ENCODE measurements at places on chromosomes 4 and X.

DNA sequence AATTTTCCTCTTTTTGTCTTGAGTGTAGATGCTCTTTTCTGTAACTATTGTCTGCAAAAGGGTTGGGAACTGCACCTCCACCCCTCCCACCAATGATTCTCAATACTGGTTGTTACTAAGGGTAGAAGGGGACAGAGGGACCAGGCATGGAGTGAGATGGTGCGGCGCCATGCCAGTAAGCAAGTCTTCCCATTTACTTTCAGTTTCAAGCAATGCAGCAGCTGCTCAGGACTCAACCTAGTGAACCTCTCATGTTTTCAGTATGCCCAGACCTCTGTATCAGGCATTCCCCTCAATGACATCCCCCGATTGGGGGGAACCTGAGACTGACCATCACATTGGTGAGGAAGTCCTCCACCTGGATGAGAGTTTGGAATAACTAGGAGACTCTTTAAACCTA is 41.5 kb downstream of the ZNF81 start:
- DNase-seq = no peak

DNA sequence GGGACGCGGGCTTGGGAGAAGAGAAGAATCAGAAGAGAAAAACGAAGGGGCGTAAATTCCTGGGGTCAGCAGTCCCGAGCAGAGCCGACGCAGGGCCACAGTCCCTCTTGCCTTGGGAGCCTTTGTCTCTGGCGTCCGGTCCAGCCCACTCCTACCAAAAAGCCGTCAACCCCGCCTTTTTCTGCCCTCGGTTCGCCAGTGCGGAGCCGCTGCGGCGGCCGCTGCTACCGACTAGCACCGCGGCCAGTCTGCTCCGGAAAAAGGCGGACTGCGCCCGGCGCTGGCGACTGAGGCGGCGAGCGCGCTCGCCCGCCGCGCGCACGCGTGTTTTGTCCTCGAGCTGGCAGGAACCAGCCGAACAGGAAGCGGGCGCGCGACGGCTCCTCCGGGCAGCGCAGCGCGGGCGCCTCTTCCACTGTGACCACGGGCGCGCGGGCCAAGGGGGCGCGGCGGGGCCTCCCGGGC is 502 bp downstream of the HNRNPDL start:
- DNase-seq = peak; percentile 15

DNA sequence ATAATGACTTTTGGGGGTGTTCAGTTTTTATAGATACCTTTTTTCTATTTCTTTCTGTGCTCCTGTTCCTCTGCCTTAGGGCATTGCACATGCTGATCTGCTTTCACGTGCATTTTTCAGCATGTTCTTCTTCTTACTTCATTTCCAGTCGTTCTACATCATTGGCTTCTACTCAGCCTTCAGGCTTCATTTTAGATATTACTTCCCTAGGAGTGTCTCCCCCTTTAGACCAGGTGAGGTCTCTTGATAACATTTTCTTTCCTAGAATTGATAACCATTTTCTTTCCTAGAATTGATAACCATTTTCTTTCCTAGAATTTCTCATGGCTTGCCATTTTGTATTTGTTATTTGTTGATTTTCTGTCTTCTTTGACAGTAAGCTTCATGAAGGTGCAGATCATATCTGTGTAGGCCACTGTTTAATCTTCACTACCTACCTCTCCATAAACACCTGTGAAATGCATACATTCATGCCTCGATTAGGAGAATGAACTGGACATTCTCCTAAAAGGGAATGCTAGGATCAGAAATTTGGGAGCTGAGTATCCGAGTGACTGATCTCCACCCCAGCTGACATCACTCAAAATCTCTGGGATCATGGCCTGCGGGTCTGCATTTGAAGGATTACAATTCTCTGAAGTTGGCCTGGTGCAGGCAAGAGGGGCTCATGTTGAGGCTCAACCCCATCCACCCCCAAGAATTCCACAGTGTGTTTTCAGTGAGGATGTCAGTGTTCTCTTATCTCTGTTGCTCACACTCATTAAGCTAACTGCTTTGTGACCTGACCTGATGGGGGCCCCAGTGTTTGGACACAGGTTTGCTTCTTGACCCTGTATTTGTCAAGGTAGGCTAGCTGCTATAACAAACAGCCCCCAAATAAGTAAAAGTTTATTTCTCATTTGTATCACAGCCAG is 45.7 kb downstream of the GYG2 start:
- no peak for DNase-seq

GRCh38 chrX:14700982-14701381 is 171.6 kb downstream of the GLRA2 start:
- no peak for DNase-seq

DNA sequence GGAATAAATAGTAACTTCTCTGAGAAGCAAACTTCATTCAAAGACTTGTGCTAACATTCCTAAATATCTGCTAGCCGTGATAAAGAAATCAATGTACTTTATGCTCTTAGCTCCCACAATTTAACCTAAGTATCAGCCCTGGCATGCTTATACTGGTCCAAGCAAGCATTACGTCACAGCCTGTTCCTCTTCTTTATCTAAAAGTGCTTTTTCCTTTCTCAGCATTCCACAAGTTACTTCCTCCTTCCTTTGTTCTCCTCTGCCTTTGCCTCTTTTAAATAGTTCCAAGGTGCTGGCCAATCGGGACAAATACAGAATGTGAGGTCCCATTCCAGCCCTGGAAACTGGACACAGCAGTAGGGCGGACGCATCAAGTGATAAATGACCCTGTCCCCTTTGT is 249.6 kb downstream of the DHRSX start:
- DNase-seq = no peak

- no peak for DNase-seq
These were observed 28.3 kb upstream of the NWD2 start for GRCh38 chr4:37216209-37216608.

GRCh38 chr4:152458801-152459302 is 77.0 kb downstream of the FBXW7 start:
- no peak for DNase-seq

- no peak for DNase-seq
These were observed 28.5 kb upstream of the FGF5 start for GRCh38 chr4:80237992-80238391.

DNA sequence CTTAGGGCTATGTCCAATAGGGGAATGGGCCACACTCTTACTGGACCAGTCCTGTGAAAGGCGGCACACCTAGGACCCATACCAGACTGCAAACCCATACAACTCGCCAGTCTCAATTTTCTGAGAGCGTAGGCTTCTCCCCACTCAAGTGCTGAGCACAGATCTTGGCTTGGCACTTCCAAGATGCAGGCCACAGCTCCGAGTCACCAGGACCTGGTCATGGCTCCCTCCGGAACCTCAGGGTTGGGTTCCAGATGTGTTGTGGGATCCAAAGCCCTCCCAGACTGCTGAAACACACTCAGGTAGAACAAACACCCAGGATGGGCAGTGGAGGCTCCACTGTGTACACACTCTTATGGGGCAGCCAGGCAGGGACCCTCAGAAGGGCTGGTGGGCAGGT is 103.3 kb downstream of the TMEM144 start:
- no peak for DNase-seq

- no peak for DNase-seq
These were observed 54.7 kb upstream of the MYOZ2 start for GRCh38 chr4:119080721-119081541.

- DNase-seq = no peak
These were observed 1.7 kb upstream of the FGFRL1 start for GRCh38 chr4:1009542-1010394.

DNA sequence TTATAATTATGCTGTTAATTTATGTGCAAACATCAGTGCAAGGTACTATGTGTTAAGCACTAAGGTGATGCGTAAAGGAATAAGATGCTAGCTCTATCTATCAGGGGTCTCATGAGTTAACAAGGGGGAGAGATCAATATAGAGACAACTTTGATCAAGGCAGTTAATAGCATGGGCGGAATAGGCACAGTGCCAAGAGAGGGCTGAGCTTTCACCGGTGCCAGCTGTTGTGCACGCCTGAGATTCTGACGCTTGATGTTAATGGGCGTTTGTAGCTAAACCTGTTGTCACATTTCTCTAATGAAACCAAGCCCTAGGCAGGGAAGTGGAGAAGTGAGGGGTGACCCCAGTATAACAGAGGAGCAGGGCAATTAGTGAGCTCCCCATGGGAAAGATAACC is 86.0 kb upstream of the NMU start:
- DNase-seq = no peak
